ENCODE measurements at places on chromosomes 3 and 15.
A peak's percentile ranks its signal among the peaks of the same experiment; 100 is the strongest.

- DNase-seq = no peak
These were observed 124.7 kb downstream of the SRGAP3 start for GRCh38 chr3:9124730-9125129.

DNA sequence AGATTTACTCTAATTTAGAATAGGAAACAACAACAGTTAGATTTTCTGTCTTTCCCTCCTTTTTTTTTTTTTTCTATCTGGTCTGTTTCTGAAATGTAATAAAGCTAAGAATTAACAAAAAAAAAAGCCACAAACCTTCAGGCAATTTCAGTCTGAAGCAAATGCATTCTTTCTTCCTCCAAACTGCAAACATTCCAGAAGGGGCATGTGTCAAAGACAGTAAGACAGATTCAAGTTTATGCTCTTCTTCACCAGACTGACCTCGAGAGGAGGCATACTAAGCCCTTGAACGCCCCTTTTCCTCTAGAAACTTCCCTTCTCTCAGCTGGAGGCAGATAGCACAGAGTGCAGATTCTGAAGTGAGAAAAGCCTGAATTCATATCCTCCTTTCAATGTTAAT lies 654.6 kb upstream of the LMCD1 start:
- no peak for DNase-seq

GRCh38 chr15:91055548-91056331 lies 33.3 kb upstream of the VPS33B start:
- DNase-seq = peak; percentile 23

DNA sequence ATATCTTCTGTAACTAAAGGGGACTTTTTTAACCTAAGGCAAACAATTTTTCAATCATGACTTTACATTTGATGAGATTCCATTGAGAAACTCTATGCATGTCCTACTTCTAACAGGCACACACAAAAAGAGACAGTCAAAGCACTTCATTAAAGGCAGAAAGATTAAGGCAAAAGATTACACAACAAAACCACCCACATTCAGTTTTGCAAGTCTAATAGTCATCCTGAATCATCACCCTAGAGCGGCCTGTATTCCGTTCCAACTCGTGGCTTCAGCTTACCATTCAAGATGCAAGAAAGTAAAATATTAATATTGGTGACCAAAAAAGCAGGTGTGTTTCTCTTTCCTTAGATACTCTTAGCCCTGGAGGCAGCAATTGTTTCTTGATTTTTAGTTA lies 205.9 kb downstream of the P3H2 start:
- no peak for DNase-seq

DNA sequence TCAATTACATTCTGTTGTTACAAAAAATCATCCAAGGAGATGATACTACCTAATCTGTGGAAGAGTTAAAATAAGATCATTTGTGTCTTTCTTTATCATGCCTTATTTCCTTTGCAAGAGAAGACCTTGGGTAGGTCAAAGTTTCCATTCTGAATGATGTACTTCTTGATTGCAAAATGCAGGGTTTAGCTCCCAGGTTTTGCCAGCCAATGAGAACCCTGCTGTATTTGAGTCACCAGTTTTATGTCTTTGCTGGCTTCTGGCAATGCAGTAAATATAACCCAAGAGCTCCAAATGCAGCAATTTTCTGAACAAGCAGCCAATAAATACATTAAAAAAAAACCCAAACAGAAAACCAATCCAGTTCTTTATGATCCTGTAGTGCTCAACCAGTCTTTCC lies 204.9 kb downstream of the CADPS start:
- DNase-seq = no peak

DNA sequence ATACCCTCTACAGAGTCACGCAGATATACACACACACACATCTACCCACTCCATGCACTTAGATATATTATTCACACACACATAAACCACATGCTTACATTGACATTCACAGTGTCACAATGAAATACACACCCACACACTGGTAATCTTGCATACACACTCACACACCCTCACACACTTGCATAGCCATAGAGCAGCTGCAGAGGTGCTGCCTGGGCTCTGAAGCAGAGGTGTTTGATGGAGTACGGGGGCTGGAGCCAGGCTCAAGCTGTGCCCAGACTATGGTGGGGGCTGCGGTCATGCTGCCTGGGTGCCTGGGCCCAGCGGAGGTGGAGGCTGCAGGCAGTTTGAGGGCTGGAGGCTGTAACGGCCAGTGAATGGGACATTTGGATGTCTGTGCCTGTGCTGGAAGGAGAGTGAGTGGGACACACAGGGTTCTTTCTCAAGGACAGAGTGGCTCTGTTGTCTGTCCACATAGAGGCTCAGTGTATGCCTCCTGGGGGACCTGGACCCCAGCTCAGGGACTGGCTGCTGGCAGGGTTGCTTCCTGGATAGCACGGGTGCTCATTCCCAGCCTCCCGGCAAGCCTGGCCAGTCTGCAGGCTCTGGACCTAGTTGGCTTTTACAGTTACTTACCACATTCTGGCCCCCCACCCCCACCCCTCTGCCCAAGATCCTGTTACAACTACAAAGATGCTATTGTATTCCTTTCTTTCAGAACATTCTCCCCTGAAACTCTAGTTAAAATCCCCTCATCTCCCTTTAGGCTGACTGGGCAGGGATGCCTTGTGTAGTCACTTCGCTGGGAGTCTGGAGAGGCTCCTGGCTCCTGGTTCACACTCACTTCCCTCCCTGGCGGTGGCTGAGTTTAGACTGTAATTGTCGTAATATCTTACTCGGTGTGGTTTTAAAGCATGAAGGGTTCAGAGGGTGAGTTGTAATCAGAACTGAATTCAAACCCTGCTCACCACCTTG lies 12.5 kb downstream of the GASK1A start:
- DNase-seq = no peak

DNA sequence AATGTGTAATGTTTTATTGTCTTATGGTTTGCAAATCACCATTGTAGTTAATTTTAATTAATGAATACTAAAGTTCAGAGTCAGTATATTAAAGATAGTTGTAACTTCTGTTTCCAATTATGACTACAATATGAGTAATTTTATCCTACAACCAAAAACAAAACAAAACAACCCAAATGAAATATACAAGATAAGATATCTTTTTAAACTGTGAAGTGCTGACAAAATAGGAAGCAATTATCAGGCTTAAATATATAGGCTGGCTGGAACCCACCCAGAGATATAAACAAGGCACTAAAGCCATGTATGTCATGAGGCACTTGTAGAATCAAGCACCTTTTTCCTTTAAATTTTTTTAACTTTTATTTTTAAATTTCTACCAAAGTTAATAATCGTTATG lies 108.6 kb upstream of the LRRFIP2 start:
- DNase-seq = no peak

GRCh38 chr15:64693134-64693533 lies 82.3 kb downstream of the RBPMS2 start:
- DNase-seq = peak; percentile 59

- no peak for DNase-seq
These were observed 177.2 kb upstream of the THBS1 start for GRCh38 chr15:39403640-39404117.

DNA sequence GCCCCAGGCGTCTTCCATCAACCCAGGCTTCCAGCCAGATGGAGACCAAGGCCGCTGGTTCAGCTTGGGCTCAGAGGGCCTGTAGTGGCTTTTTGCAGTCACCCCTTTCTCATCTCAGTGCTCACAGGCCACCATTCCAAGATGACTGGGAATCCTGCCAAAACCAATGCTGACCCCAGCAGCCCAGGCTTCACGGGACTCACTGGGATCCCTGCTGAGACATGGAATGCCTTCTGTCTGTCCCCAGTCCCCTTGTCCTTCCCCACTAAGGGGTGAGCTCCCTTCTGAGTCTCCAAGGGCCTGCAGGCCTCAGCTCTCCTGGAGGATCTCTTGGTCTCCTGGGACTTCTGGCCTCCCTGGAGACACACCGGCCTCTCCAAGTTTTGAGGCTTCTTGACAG lies 77.4 kb upstream of the SEC13 start:
- no peak for DNase-seq
